ENCODE measurements at places on chromosomes 5 and 9. TPM values are rescaled to one million over a fixed set of nuclear protein-coding genes. Genes with fewer than 3 reads are reported as not detected.

DNA sequence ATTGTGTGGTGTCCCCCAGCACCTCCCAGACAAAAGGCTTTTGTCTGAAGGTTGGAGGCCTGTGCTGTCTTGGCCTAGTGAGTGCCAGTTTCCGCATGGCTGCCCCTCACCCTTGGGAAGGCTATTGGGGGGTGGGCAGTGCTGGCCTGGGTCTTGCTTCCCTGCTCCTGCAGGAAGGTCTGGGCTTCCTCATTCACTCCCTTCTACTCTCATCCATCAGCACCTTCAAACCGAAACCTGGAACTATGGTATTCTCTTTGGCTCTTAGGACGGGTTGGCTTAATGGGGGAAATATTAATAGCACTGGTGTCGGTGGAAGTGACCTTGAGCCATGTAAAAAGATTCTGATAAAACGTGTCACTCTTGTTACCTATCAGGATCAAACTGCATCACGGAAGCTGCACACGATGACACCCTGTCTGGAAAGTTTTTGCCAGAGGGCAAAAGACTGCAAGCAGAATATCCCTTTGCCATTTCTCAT lies 34.0 kb upstream of the GLRX start:
- DNase-seq: no peak

- peak; percentile 47 for DNase-seq
These were observed 22.4 kb downstream of the TRIO start for GRCh38 chr5:14165375-14166106.

DNA sequence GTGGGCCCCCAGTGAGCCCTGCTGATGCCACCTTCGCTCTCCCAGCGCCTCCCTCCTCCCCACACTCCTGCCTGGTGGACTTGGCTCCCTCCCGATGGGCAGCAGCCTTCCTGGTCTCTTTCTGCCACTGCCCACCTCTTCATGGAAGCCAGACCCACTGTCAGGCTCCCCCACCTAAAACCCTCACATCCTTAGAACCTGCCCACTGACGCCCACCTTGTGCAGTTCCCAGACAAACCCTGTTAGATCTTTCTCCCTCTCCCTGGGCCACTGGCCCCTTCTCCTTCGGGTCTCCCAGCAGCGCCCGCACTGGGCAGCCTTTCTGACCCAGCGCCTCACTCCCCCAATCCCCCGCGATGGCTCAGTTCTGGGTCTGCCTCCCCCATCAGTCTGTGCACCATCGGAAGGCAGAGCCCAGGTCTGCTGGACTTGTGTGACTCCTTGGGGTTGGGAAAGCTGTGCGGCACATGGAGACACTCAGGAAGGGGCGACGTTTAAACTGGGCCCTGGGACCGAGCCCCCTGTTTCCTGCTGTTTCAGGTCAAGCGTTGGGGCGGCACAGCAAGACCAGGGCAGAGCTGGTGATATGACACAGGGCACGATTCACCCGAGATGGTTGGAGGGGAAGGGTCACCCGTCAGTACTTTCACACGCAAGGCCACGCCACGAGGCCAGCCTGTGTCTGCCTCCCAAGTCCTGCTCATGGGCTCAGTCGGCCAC lies 17.4 kb downstream of the MYMK start:
- no peak for DNase-seq

DNA sequence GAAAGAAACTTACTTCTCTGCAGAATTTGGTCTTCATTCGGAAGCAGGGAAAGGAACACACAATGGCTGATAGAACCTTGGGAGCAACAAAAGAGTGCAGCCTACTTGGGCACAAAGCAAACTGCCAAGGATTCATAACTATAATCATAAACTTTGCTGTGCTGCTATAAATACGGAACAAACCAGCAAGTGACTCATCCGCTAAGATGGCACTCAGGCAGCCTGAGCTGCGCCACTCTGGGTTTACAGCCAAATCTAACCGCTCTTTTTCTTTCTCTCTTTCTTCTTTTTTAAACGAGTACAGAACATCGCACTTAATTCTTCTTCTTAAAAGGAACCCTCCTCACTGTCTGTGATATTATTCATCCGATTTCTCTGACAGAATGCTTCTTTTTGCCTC lies 81.1 kb downstream of the PTPN3 start:
- no peak for DNase-seq

- peak; percentile 59 for DNase-seq
These were observed 423 bp upstream of the ABCA2 start for GRCh38 chr9:137028263-137029057.

DNA sequence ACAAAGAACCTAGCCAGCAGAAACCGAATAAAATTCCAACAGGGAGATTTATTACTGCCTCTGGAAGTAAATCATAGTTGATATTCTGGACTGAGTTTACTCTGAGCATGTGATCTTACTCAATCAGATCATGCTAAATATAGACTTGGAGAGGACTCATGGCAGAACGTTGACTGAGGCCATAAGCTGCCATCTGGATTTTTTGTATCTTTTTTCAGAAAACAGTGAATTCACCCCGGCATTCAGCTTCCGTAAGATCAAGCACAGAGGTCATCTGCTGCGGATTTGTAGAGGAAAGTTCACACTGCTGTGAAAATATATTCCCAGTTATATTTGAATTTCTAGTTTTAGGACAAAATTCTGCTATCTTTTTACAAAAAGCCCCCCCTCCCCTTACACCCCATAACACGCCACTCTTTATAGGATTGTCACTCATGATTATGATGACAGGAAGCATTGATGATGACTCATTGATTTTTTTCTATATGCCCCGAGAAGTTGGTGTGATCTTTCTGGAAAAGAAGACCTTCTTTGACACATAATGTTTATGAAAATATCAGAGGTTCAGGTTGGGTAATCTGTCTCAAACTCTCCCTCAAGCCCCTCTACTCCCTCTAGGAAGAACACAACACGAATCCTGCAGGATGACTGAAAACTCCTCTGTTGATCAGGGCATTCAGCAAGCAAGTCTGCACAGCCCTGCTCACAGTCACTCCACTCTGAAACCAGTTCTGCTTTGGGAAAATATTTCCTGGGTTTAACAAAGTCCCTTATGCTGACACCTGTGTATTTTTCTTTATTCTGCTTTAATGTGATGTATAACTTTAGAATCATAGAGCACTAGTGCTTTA lies 70.8 kb downstream of the NXNL2 start:
- DNase-seq: peak; percentile 25

GRCh38 chr9:111904891-111905291 lies 8.3 kb downstream of the UGCG start:
- DNase-seq: no peak

DNA sequence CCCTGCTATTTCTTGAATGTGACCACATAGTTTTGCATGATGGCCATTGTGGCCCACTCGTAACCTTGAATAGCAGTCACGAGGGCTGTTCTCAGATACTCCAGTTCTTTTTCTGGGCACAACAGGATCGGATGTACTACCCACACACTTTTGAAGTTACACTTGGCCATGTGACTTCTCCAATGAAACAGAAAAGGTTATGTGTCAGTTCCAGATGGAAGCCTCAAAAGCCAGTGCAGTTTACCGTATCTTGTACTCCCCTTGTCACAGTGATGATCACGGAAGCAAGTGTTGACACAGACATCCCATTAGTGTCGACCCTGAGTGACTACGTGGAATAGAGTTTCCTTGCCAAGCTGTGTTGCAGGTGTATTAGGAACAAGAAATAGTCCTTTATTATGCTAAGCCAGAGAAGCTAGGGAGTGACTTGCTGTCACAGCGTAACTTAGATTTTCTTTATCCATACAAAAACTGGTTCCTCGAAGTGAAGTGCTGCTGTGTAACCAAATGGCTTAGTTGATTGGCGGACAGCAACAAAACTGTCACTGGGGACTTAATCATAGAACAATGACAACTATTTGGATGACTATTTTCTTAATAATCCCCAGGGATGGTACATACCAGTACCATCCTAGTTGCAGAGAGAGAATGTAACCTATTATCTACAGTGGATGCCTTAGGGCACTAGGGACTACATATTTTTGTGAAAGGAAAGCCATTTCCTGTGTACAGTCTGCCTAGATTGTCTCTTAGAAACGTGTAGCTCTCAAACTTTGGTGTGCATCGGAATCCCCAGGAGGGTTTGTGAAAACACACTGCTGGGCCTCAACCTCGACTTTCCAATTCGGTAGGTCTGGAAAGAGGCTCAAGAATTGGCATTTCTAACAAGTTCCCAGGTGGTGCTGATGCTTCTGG lies 90.1 kb upstream of the DMRT1 start:
- peak; percentile 39 for DNase-seq

DNA sequence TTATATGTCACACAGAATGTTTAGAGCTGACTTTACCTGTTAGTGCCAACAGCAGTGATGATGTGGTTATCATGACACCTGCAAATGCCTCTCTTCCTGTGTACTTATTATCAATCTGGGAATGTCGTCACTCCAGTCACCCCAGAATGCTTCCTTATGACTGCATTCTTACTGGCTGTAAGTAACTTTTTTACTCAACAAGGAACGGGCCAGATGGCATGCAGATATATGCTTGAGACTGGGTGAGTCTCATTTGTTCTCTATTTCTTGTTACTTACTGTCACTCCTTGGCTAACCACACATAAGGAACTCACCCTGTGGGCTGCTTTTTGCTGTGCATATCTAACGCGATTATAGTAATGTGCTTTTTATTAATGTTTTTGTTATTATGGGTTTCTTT lies 385.5 kb upstream of the MEF2C start:
- no peak for DNase-seq

- no peak for DNase-seq
These were observed 533.4 kb downstream of the PDE4D start for GRCh38 chr5:59360130-59360555.

GRCh38 chr5:158590746-158591300 lies 508.9 kb downstream of the EBF1 start:
- DNase-seq: no peak

DNA sequence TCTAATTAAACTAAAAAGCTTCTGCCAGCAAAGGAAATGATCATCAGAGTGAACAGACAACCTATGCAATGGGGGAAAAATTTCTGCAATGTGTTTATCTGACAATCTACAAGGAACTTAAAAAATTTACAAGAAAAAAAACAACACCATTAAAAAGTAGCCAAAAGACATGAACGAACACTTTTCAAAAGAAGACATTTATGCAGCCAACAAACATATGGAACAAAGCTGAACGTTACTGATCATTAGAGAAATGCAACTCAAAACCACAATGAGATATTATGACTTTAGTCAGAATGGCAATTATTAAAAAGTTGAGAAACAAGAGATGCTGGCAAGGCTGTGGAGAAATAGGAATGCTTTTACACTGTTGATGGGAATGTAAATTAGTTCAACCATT lies 530.4 kb upstream of the DAB2 start:
- no peak for DNase-seq

DNA sequence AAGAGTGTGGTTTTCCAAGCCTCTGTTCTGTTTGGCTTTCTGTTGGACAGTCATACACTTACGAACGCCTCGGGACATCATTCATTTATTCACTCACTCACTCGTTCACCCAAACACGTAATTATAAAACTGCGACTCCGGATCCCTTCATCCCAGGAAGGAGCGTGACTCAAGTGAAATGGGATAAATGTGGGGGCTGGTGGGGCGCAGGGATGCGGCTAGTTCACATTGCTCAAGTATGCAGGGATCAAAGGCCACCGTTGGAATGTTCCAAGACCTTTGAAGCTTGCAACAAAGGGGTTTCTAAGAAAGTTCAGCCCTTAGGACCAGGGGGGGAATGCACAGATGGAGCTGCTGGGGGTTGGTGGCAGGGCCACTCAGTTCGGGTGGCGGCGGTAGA lies 64.2 kb downstream of the CFAP77 start:
- no peak for DNase-seq

DNA sequence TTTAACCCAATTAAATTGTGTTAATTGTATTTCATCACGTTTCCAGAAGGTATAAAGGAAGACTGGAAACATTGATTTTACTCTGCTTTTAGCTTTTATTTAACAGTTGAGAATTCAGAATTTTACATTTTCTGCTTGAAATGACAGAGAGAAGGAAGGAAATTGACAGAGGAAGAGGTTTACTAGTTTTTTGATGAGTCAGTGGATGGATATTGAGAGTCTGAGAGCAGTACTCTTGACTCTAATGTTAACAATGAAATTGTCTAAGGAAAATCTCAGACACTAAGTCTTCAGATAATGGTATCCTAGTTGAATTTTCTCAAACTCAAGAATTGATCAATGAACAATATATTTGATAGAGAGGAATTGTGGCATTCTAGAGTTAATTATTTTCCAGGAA lies 60.6 kb downstream of the IPO11 start:
- no peak for DNase-seq

GRCh38 chr5:128627939-128628338 lies 89.9 kb upstream of the FBN2 start:
- no peak for DNase-seq

GRCh38 chr5:10634562-10634961 lies 70.7 kb downstream of the ANKRD33B start:
- DNase-seq: no peak

DNA sequence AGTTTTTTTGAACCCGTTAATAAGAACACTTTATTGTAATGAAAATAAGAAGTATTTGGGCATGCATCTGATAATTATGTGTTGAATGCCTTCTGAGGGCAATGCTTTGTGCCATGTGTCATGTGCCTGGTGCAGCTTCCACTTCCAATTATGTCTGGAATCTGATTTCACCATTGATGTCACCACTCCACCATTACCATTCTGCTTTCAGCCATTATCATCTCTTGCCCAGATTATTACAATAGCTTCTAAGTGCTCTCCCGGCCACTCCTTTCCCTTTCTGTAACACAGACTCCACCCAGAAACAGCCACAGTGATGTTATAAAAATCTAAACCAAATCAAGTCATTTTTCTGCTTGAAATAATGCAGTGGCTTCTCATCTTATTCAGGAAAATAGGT lies 171.7 kb downstream of the C9orf152 start:
- DNase-seq: no peak

- no peak for DNase-seq
These were observed 2.5 kb downstream of the ABCA2 start for GRCh38 chr9:137025517-137025966.

- DNase-seq: no peak
These were observed 107.1 kb downstream of the PHF2 start for GRCh38 chr9:93683331-93684134.

Gene SLC46A2
- not detected for total RNA-seq

Gene PCDHA1
- total RNA-seq: 0.10 TPM

Gene LARP1
- 85.2 TPM for total RNA-seq

Gene ARHGEF39
- not detected for total RNA-seq

Gene LURAP1L
- total RNA-seq: 9.4 TPM

Gene GGTA1
- total RNA-seq: not detected

Gene CEP78
- 11.3 TPM for total RNA-seq

Gene SV2C
- not detected for total RNA-seq

All from myocyte (in vitro differentiated cells).